ENCODE measurements at places on chromosomes 5 and 9.

DNA sequence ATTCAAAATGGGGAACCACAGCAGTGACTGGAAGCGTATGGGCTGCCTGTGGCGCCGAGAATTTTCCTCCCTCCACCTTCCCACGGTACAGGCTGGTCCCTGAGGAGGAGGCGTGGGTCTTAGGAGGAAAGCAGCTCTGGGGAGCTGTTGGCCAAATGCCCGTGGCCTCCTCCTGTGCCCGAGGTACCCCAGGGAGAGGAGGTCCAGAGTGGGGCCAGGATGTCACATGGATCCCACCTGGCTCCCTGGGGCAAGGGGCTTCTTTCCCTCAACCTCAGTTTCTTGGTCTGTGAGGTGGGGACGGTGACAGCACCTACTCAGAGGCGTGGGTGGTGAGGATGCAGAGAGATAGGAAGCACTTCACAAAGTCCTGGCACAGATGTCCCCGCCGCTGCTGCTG lies 16.5 kb downstream of the PRRX2 start:
- no peak for DNase-seq

- no peak for DNase-seq
Observed at GRCh38 chr9:72390907-72391306, 25.9 kb upstream of the ZFAND5 start.

DNA sequence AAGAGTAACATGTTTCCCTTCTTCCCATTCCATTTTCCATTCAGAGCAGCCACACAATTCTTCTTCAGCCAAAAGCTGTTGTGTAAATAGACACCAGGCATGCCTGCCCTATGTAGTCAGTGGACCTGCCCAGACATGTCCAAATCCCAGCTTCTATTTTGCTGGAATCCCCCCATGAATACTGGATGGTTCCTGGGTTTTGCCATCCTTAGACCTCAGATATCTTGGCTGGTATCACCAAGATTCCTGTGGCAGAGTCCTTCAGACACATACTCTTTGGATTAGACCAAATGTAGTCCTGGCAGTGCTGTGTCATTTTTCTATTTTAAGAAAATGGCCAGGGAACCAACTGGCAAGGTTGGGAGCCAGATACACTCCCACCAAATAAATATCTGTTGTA lies 10.3 kb downstream of the FST start:
- peak; percentile 97 for DNase-seq

DNA sequence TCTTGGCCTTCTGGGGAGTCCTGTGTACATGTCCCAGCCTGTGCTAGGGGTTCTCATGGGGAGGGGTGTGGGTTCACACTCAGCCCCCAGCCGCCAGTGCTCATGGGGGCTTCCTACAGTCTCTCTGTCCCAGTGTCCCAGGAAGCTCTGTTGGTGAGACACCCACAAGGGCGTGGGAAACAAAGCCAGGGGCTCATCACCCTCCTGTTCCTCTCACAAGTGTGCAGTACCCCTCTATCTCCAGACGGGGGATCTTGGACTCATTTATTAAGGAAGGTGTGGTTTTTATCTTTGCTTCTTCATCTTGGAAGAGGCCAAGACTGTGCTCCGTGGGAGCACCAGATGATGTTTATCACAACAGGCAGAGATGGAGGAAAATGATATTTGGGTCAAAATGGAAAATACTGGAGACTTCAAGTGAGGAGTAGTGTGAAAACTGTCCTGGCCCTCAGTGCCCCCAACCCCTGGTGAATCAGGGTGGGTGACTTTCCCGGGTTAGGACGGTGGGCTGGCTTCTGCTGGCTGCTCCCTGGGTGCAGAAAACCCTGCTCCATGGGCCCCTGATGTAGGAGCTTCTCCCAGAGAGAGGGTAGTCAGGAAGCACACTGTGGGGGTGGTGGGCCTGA lies 15.2 kb downstream of the TMEM171 start:
- no peak for DNase-seq

DNA sequence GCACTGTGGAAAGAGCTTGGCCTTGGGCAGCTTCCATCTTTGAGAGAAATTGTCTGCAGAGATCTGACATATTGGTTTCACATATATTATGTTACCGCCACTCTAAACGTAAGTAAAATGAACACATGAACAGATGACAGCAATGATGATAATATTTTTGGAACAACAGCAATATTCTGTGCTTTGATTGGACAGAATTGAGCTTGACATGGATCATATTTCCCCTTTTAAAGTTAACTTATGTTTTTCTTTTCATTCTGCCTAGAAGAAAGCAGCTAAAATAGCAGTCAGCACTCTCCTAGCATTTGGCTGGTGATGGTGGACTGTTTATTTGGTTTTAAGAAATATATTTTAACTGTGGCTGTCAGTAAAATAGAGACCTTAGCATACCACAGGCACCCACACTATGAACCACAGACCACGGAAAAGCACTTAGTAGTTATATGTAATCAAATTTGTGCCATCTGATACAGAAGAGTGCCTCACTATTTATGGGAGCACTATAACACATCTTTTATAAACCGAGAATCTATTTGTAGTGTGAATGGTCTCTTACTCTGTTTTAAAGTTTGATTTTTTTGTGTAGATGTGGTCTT lies 1.8 kb upstream of the CFAP95 start:
- DNase-seq = no peak

DNA sequence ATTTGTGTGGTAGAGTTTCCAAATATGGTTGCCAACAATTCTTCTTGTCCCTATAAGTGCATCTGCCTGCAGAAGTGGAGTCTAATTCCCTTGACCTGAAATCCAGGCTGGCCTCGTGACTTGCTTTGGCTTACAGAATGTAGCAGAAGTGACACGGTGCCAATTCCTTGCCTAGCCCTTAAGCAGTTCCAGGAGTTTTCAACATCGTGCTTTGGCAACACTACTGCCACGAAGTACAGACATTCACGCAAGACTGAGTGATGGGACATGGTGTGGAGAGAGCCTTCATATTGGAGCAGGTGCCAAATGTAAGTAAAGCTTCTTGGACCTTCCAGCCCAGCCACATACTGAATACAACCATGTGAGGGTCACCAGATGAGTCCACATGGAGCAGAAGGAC lies 92.9 kb upstream of the NEK6 start:
- DNase-seq = peak; percentile 81

DNA sequence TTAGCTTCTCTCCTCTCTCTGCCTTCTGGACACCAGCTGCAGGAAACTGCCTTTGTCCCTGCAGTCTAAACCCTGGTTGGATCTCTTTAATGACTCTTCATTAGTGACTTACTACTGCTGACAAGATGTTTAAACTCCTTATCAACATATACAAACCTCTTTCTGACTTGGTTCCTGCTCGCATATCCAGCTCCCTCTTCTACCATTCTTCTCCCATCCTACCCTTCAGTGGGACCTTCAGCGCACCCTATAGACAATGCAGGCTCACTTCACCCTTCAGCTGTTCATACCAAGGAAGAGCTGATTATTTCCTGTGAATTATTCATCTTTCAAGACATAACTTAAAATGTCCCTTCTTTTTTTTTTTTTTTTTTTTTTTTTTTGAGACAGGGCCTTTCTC lies 436.5 kb downstream of the KIAA0825 start:
- DNase-seq = no peak

GRCh38 chr9:72872718-72873117 lies 80.1 kb downstream of the ALDH1A1 start:
- DNase-seq = no peak

GRCh38 chr9:114221706-114222465 lies 66.5 kb downstream of the COL27A1 start:
- DNase-seq = no peak

- DNase-seq = peak; percentile 81
Observed at GRCh38 chr5:1763548-1763911, 36.1 kb downstream of the MRPL36 start.

GRCh38 chr9:120737416-120738165 lies 23.3 kb upstream of the MEGF9 start:
- no peak for DNase-seq

- no peak for DNase-seq
Observed at GRCh38 chr5:31823472-31823871, 184.5 kb downstream of the PDZD2 start.

GRCh38 chr9:1505489-1505888 lies 455.3 kb downstream of the DMRT2 start:
- no peak for DNase-seq

DNA sequence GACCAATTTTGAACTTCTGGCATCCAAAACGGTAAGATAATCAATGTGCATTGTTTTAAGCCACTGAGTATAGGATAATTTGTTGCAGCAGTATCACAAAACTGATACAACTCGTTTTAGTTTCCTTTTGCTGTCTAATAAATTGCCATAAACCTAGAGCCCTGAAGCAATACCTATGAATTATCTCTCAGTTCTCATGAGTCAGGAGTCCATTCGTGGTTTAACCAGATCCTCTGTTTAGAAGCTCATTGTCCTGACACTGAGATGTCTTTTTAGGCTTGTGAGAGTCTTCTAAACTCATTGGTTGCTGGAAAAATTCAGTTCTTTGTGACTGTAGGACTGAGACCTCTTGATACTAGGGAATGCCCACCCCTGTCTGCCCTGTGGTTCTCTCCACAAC lies 262.9 kb downstream of the SEMA5A start:
- DNase-seq = no peak

- no peak for DNase-seq
Observed at GRCh38 chr5:8216921-8217320, 348.0 kb downstream of the MTRR start.

DNA sequence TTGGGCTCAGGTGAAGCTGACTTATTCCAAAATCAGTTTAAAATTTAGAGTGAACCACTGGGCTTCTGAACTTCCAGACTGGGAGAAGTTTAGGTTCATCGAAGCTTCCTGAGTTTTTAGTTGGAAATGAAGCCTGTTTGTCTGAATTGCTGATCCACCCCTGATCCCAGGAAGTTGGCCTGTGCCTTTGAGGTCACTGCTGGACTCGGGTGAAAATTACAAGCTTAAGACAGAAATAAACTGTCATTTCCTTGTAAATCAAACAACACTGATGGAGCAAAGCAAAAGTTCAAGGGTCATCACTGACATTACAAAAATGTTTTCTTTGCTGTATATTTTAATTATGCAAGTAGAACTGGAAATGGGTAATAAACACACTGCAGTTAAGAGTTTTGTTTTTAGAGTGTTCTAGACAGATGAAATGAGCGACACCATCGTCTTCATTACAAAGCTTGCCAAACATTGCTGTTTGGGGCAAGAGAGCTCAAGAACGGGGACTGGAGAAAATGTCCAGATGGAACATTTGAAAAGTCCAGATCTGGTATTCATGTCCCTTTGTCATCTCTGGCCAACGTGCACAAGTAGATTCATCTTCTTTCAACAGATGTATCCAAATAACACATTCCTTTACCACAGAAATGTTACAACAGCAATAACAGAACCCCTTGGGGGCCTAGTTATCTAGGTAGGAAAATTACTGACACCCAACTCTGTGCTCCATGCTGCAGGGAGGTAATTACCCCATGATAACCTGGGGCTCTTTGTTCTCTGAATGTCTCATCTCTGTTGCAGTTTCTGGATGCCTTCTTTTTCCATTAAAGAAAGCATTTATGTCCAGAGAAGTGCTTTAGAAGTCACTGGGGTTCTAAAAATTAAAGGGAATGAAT lies 142.4 kb upstream of the ERCC6L2 start:
- no peak for DNase-seq

GRCh38 chr9:37028420-37029031 lies 5.5 kb downstream of the PAX5 start:
- no peak for DNase-seq

GRCh38 chr5:31251032-31251431 lies 57.5 kb downstream of the CDH6 start:
- DNase-seq = no peak

GRCh38 chr9:98402019-98402840 lies 146.8 kb upstream of the TBC1D2 start:
- no peak for DNase-seq

DNA sequence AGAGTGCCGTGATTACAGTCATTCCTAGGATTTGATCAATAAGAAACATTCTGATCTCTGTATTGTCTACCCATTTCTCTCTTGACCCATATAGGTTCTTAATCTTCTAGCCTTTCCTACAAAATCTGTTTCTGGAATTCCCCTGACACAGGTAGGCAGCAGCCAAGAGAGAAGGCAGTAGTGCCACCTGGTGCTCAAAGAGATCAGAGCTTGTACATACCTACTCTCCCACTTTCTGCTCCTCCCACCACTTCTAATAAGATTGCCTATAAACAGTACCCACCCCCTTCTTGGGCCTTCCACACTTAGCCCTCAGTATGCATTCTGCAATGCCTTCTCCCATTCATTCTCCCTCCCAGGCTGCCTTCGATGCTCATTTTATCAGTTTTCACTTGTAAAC lies 117.4 kb upstream of the RORB start:
- peak; percentile 10 for DNase-seq

GRCh38 chr9:89139455-89139854 lies 39.2 kb downstream of the SHC3 start:
- no peak for DNase-seq

GRCh38 chr5:179371681-179372680 lies 26.7 kb upstream of the ADAMTS2 start:
- no peak for DNase-seq

Data from fibroblast of gingiva (primary cell).